ENCODE measurements at places on chromosomes 13 and 19. TPM values are rescaled to one million over a fixed set of nuclear protein-coding genes. Genes with fewer than 3 reads are reported as not detected.

The ZIK1 gene
- 2.4 TPM for polyA plus RNA-seq

The CACNA1A gene
- 1.3 TPM for polyA plus RNA-seq

- DNase-seq = peak; percentile 97
Observed at GRCh38 chr19:48872182-48872883, at the start of gene PPP1R15A. PPP1R15A (plus strand) TSS chr19:48872421; CDS start chr19:48873234, 813 bp downstream.

DNA sequence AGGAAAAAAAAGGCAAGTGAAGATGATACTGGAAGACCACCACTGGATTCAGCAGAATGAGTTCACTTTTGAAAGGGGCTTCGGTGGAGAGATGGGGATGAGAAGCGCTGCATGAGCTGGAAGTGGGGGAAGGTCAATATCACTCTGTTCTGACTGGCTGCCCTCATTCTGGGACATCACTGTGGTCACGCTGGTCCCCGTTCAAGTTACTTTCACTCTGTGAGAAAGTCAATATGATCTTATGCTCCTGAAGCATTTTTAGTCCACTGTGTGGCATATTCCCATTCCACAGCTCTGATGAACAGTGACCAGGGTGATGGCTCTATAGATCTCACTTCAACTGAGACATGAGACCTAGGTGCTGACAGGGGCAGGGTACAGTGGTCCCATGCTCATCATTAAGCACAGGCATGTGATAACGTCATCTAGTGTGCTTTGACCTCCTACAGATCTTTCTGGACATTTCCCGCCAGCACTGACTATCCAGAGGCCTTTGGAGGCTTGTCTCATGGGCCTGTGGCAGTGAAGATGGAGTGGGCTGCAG lies 40.2 kb upstream of the GPR183 start:
- DNase-seq = no peak

- DNase-seq = no peak
Observed at GRCh38 chr19:8577247-8577646, at the start of gene MYO1F. MYO1F (minus strand) TSS chr19:8577442; CDS start chr19:8577309, 133 bp downstream.
